Epithelial cell of proximal tubule (primary cell): ENCODE measurements at places on chromosomes 2 and 18.

GRCh38 chr2:39516347-39517101 lies 79.4 kb upstream of the MAP4K3 start:
- DNase-seq = no peak

- DNase-seq = peak; percentile 83
Observed at GRCh38 chr2:181586569-181587081, 70.3 kb downstream of the CERKL start.

- no peak for DNase-seq
Observed at GRCh38 chr18:59929621-59930295, 30.0 kb downstream of the PMAIP1 start.

- DNase-seq = no peak
Observed at GRCh38 chr2:26585966-26586365, 55.2 kb downstream of the CIB4 start.

GRCh38 chr18:8989855-8990254 lies 112.6 kb upstream of the NDUFV2 start:
- no peak for DNase-seq

- no peak for DNase-seq
Observed at GRCh38 chr2:8332646-8333045, 349.2 kb upstream of the ID2 start.

DNA sequence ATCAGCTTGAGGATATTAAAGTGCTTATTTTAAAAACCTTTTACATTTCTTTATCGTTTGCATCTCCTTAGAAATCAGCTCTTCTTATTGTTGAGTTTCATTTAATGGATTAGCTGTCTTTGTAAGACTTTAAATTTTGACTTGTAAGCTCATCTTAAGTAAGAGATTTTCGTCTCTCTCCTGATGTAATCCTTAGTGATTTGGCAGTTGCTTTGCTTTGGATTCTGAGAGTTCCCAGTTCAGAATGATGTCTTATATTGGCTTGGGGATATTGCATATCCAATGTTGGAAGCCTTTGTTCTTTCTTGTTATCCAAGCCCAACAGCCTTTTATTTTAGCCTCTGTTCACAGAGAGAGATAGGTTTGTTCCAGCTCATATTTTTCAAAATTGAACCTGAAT lies 212.1 kb downstream of the ARL6IP6 start:
- no peak for DNase-seq

GRCh38 chr2:202687276-202687675 lies 52.5 kb downstream of the FAM117B start:
- DNase-seq = no peak

DNA sequence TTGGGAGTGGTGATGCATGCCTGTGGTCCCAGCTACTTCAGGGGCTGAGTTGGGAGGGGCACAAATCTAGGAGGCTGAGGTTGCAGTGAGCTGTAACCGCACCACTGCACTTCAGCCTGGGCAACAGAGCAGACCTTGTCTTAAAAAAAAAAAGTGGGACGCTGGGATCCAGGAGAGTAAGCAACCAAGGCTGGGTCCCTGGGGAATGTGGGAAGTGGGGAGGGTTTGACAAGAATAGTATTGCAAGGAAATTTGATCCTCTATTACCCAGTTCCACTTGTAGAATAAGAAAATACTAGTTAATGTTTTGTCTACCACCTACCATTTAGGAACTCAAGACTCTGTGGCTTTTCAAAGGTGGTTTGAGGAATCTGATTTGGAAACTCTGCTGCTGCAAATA lies 21.1 kb upstream of the DYTN start:
- DNase-seq = no peak

DNA sequence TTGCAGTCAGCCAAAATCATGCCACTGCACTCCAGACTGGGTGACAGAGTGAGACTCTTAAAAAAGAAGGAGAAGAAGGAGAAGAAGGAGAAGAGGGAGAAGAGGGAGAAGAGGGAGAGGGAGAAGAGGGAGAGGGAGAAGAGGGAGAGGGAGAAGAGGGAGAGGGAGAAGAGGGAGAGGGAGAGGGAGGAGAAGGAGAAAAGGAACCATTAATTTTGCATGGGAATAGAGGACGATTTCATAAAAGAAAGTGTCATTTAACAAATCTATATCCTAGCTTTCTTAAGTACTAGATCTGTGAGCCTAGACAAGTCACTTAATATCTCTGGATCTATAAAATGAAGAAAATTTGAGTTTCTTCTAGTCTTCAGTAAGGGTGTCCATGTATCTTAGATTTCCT lies 9.6 kb downstream of the NOL10 start:
- DNase-seq = no peak

GRCh38 chr2:33891616-33892015 lies 292.5 kb upstream of the FAM98A start:
- no peak for DNase-seq

- no peak for DNase-seq
Observed at GRCh38 chr2:33859811-33860461, 260.8 kb upstream of the FAM98A start.

- no peak for DNase-seq
Observed at GRCh38 chr2:124571836-124572235, 546.7 kb downstream of the CNTNAP5 start.

- no peak for DNase-seq
Observed at GRCh38 chr2:182014284-182014683, 28.6 kb downstream of the PPP1R1C start.

DNA sequence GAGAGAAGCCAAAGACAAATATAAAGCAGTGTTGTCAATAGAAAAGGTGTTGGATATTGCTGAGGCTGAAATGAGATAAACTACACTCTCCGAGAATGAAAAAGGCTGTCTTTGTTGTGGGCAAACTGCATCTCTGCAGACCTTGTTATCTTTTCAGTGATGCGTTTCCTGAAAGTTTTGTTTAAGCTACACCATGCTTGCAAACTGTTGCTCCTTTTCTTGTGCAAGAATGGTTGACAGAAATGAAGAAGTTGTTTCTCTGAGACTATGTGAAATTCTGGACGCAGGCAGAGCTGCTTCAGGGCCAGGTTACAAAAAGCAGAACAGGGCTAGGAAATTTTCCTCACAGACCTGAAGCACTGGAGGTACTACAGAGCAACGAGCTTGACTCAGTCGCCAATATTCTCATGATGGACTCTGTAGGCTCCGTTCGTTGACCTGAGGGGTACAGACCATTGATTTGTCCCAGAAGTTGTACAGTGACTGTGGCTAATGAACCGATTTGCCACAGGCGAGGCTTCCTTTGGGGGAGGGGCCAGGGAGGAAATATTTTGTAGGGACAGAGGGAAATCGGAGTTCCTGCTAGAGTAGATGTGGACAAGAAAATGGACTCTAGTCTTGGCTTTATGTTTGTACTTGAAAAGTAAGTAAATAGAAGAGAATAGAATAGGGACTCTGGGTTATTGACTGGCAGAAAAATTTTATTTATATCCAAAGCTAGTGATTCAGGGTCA lies 3.5 kb upstream of the ATL2 start:
- no peak for DNase-seq

- DNase-seq = no peak
Observed at GRCh38 chr2:75720525-75720924, 9.8 kb upstream of the GCFC2 start.

DNA sequence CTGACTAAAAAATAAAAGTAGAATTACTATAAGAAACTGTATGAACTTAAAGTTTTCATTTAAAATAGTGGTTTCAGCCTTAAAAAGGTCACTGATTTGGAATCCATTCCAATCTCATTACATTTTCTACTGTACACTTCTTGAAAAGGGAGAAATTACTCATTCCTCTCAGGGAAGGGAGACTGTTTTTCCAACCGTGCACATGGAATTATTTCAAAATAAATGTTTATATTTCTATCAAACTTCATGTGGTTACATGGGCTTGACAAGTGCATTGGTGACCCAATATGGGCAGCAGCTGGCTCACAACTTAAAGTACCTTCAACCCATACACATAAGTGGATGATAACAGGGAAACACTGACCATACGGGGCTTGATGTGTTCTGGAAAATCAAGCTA lies 324.5 kb upstream of the THUMPD2 start:
- DNase-seq = no peak

- DNase-seq = no peak
Observed at GRCh38 chr2:155689791-155690190, 642.7 kb downstream of the NR4A2 start.

DNA sequence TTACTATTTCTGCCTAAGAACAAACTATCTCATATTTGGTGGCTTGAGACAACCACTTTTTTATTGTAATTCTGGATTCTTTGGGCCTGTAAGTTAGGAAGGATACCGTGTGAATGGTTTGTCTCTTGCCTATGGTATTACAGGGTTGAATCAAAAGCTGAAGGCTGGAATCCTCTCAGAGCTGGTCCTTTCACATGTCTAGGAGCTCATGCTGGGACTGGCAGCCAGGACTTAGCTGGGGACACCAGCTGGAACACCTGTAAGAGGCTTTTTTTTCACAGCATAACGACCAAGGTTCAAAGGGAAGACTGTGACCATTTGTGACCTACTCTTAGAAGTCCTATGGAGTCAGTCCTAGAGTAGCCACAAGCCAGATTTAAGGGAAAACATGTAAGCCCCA lies 226.3 kb downstream of the ZNF804A start:
- DNase-seq = no peak

- no peak for DNase-seq
Observed at GRCh38 chr2:241315879-241316631, at the start of gene SEPTIN2. Gene SEPTIN2, plus strand, starts transcription at chr2:241315925. Its CDS starts 8,308 bp downstream, at chr2:241324233.

- no peak for DNase-seq
Observed at GRCh38 chr2:64179582-64180321, 35.5 kb upstream of the PELI1 start.

- DNase-seq = no peak
Observed at GRCh38 chr2:6971502-6971901, 54.3 kb downstream of the RNF144A start.

GRCh38 chr2:133045787-133046186 lies 375.8 kb upstream of the LYPD1 start:
- DNase-seq = no peak

- DNase-seq = no peak
Observed at GRCh38 chr18:79389689-79390088, 6.0 kb upstream of the NFATC1 start.

GRCh38 chr2:69424419-69424818 lies 12.8 kb downstream of the NFU1 start:
- DNase-seq = no peak

GRCh38 chr2:230925879-230926765 lies 1.1 kb upstream of the GPR55 start:
- no peak for DNase-seq

GRCh38 chr2:70080610-70081200 lies 6.6 kb upstream of the PCBP1 start:
- no peak for DNase-seq

GRCh38 chr18:48543228-48543627 lies 4.4 kb downstream of the CTIF start:
- no peak for DNase-seq

DNA sequence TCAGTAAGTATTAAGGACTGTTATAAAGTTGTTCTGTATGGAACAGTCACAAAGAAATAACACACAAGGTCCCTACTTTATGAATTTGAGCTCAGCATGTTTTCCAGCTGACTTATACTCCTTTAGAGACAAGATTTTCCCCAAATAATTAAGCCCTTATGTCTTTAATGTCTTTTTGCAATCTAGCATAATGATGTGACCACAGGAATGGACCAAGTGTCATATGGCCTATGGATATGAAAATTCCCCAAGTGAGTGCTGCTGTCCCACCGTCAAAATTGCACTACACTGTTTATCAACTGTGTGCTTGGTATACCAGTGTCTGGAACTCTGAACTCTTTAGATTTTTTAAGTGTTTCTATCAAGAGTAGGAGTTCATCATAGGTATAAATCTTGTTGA lies 369.6 kb downstream of the PID1 start:
- no peak for DNase-seq

- DNase-seq = no peak
Observed at GRCh38 chr2:66442516-66443185, 7.7 kb downstream of the MEIS1 start.

- DNase-seq = no peak
Observed at GRCh38 chr18:36315736-36316135, 18.2 kb downstream of the FHOD3 start.

- no peak for DNase-seq
Observed at GRCh38 chr2:111017909-111018308, 102.8 kb upstream of the BCL2L11 start.

DNA sequence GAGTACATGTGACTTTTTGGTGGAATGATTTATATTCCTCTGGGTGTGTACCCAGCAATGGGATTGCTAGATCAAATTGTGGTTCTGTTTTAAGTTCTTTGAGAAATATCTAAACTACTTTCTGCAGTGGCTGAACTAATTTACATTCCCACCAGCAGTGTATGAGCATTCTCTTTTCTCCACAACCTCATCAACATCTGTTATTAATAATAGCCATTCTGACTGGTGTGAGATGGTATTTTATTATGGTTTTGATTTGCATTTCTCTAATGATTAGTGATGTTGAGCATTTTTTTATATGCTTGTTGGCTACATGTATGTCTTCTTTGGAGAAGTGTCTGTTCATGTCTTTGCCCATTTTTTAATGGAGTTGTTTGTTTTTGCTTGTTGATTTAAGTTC lies 267.4 kb upstream of the NT5C1B start:
- DNase-seq = no peak

DNA sequence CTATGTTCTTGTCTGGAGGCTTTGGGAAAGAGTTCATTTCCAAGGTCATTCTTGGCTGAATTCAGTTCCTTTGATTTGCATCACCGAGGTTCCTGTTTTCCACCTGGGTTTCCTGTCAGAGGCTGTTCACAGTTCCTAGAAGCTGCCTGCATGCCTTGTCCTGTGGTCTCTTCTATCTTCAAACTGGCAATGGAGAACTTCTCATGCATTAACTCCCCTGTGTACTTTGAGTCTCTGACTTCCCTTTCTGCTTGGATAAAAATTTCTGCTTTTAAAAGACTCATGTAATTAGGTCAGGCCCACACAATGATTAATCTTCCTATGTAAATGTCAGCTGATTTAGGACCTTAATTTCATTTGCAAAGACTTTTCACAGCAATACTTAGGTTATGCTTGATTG lies 499.3 kb upstream of the FANCL start:
- no peak for DNase-seq

- DNase-seq = no peak
Observed at GRCh38 chr2:172436889-172437288, 9.5 kb downstream of the ITGA6 start.

GRCh38 chr2:98663511-98664090 lies 55.2 kb downstream of the UNC50 start:
- no peak for DNase-seq

GRCh38 chr2:209993968-209994367 lies 8.5 kb upstream of the RPE start:
- no peak for DNase-seq

GRCh38 chr2:178152033-178152432 lies 39.8 kb downstream of the RBM45 start:
- no peak for DNase-seq

DNA sequence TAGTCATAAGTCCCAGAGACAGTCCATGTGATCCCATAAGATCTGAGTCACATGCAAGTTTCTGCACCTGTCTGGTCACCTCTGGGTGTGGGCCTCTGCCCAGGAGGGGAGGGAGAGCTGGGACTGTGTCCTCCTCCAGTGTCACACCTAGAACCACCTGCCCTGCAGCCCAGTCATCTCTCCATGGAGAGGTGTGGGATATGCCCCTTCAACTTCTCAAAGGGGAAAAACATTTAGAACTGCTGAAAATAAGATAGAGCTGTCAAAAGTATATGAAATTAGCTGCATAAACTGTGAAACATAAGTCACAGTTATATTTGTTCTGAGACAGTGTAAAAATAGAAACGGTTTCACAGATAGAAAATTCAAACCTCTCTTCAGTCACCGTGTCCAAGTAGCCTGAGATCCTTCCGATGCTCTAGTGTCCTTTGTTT lies 55.4 kb downstream of the NGEF start:
- DNase-seq = no peak
